ENCODE measurements at places on chromosomes 6 and 20. TPM values are rescaled to one million over a fixed set of nuclear protein-coding genes. Genes with fewer than 3 reads are reported as not detected.

The EFCAB8 gene
- not detected for total RNA-seq

The TRIM40 gene
- not detected for total RNA-seq

The SLC17A2 gene
- total RNA-seq, result not detected

The KIF6 gene
- 0.98 TPM for total RNA-seq

The COL9A1 gene
- total RNA-seq, result 4.7 TPM

The NEDD9 gene
- total RNA-seq, result 31.7 TPM

The HCRTR2 gene
- total RNA-seq, result 13.3 TPM

The FRK gene
- 0.49 TPM for total RNA-seq

The HAO1 gene
- not detected for total RNA-seq

The SLC22A3 gene
- total RNA-seq, result 3.0 TPM

The TINAG gene
- total RNA-seq, result 0.25 TPM

All from temporal lobe (tissue), 4 donors.